Stimulated activated memory B cell treated with anti-CD40 and anti-IgM and Interleukin-4, amounts not matched to agents 10 μg/mL and 1 μg/mL and 100 μg/mL, for 72 hours (primary cell): ENCODE measurements at places on chromosomes 13 and 19.

- no peak overlapping the region for H3K4me3 ChIP-seq
- no peak overlapping the region for H3K27ac ChIP-seq
- ATAC-seq: peak; percentile 70
- H3K36me3 ChIP-seq: no peaks in the 10 kb centered on the region
- no peaks in the 10 kb centered on the region for H3K27me3 ChIP-seq
These were observed 14.7 kb downstream of the HCN2 start for GRCh38 chr19:604355-604754.

DNA sequence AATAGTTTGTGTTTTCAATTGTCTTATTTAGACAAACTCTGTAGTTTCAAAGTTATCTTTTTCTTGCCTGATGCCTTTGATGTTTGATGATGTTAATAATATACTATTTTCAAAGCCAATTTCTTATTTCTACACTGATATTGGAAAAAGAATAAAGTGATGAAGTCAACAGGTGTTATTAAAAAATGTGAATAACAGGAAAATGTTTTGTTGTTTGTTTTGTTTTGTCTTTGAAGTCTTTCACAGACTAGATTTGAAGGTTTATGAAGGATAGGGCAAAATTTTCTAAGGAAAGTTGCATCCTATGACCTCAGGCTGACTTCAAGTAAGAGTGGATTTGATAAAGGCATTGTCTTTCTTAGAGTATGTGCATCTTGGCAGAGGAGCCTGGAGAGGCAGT, 31.2 kb downstream of the ZNF790 start:
- H3K4me3 ChIP-seq: no peak overlapping the region
- no peaks in the 10 kb centered on the region for H3K27me3 ChIP-seq
- peaks cover 94% of the 10 kb centered on the region for H3K36me3 ChIP-seq
- ATAC-seq: no peak

GRCh38 chr19:44927746-44928145, 13.3 kb downstream of the APOC1 start:
- peaks cover 15% of the 10 kb centered on the region for H3K4me1 ChIP-seq
- H3K4me3 ChIP-seq: no peak overlapping the region
- peaks cover 30% of the 10 kb centered on the region for H3K27me3 ChIP-seq
- H3K36me3 ChIP-seq: no peaks in the 10 kb centered on the region
- H3K27ac ChIP-seq: no peak overlapping the region

DNA sequence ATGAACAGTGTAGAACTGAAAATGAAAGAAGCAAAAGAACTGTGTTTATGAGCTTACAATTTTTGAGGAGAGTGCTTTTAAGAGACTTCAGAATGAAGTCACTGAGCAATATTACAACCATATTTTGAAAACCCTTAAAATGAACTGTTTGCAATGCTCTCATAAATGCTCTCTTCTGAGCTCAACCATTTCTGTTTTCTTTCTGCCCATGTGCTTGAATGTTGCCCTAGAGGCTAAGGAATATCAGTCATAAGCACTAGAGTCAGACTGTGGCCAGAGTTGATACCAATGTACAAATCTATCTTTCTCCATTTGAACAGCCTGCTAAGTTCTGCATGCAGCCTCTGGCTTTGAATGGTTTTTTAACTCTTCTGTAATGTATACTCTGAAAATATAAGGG, 1092.8 kb downstream of the PCDH9 start:
- no peak overlapping the region for H3K27ac ChIP-seq
- no peaks in the 10 kb centered on the region for H3K27me3 ChIP-seq
- H3K4me3 ChIP-seq: no peak overlapping the region
- no peaks in the 10 kb centered on the region for H3K36me3 ChIP-seq
- H3K4me1 ChIP-seq: peaks cover 17% of the 10 kb centered on the region

GRCh38 chr19:47240996-47241918, 10.3 kb upstream of the BBC3 start:
- H3K36me3 ChIP-seq: no peaks in the 10 kb centered on the region
- no peak overlapping the region for H3K4me3 ChIP-seq
- H3K27me3 ChIP-seq: no peaks in the 10 kb centered on the region
- peak; percentile 56 for ATAC-seq
- H3K4me1 ChIP-seq: peaks cover 5% of the 10 kb centered on the region

- no peaks in the 10 kb centered on the region for H3K4me1 ChIP-seq
- H3K36me3 ChIP-seq: no peaks in the 10 kb centered on the region
- no peak overlapping the region for H3K4me3 ChIP-seq
- ATAC-seq: no peak
- H3K27ac ChIP-seq: no peak overlapping the region
These were observed 982.4 kb upstream of the MIR17HG start for GRCh38 chr13:90365130-90365529.

- H3K36me3 ChIP-seq: peaks cover 6% of the 10 kb centered on the region
- no peak overlapping the region for H3K4me3 ChIP-seq
- no peak for ATAC-seq
- H3K27me3 ChIP-seq: no peaks in the 10 kb centered on the region
These were observed 395.9 kb downstream of the KCNRG start for GRCh38 chr13:50410921-50411746.

DNA sequence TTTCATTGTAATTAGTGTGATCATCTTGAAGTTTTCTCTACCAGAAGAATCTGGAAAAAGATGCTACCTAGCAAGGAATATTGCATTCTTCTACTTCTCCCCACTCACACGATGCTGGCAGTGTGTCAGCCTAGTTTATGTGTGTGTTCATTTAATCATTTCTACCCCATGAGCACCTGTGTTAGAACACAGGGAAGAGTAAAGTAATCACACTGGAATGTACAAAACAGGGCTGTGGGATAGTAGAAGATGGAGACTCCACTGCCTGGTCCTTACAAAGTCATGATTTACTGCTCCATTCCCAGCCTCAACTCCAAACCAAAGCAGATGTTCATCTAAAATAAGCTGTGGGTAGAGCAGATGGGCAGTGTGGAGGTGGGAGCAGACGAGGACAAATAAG, 47.7 kb upstream of the RGCC start:
- no peak overlapping the region for H3K4me3 ChIP-seq
- H3K4me1 ChIP-seq: no peaks in the 10 kb centered on the region
- H3K36me3 ChIP-seq: no peaks in the 10 kb centered on the region
- no peak overlapping the region for H3K27ac ChIP-seq
- H3K27me3 ChIP-seq: peaks cover 25% of the 10 kb centered on the region

DNA sequence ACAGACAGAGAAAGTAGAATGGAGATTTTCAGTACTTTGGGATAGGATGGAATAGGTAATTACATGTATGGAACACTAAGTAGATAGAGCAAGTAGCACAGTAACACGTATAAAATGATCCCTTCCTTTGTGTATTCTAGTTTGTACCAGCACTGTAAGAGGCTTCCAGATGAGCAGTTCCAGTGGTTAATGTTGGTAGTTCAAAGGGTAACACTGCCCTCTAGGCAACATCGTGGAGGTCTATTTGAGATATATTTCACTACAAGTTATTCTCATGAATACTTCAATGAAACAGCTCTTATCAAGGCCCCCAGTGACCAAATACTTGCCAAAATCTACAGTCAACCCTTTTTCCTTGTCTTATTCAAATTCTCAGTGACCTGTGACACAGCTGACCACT, 13.5 kb upstream of the ZNF563 start:
- no peak overlapping the region for H3K4me3 ChIP-seq
- H3K36me3 ChIP-seq: peaks cover 48% of the 10 kb centered on the region
- no peaks in the 10 kb centered on the region for H3K27me3 ChIP-seq
- no peaks in the 10 kb centered on the region for H3K4me1 ChIP-seq

DNA sequence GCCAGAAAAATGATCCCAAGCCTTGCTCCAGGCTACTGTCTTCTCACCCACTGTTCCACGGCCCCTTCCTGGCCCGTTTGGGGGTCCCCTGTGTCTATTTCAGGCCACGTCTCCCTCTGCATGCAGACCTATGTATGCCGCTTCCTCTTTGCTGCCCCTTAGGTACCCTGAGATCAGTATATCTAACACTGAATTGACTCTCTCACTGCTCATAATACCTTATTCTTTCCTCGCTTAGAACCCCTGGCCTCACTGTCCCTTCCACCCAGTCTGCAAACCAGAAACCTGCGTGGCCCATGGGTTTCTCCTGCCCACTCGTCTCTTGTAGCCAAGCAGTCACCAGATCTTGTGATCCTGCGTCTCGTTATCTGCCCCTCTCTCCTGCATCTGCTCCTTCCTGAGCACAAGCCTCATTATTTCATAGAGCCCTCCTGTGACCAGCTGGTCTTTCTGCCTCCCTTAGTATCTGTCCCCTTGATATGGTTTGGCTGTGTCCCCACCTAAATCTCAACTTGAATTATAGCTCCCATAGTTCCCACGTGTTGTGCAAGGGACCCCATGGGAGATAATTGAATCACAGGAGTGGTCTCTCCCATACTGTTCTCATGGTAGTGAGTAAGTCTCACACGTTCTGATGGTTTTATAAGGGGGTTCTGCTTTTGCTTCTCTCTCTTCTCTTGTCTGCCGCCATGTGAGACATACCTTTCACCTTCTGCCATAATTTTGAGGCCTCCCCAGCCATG, 109.0 kb upstream of the RNF113B start:
- no peak overlapping the region for H3K4me3 ChIP-seq
- no peaks in the 10 kb centered on the region for H3K36me3 ChIP-seq
- ATAC-seq: no peak

DNA sequence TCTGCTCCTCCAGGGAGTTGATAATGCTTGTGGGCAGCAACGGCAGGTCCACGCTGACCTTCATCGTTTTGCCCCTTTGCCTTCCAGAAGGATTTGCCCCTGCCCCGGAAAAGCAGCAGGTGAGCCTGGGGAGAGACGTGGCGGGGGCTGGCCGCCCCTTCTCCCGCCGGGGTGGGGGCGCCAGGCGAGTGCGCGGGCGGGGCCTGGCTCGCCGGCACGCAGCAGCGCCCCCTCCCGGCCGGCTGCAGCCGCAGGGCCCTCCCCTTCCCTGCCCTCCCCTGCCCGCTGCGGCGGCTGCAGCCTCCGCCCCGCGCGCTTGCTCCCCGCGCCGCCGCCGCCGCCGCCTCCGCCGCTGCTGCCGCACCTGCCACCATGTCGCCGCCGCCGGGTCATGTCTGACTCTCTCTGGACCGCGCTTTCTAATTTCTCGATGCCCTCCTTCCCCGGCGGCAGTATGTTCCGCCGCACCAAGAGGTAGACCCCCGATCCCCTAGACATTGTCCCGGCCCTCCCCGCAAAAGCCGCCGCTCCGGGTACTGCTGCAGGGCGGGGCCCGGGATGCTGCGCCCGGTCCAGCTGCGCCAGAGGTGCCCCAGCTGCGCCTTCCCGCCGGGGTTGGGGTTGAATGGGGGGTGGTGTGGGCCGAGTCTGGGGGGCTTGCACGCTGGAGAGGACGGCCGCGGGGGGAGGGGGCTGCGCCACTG, at the start of gene MAST1:
Gene MAST1 (plus strand): TSS at position 334 of the 704 bp plus-strand sequence. CDS start 58 bp downstream, at position 392.
- H3K36me3 ChIP-seq: no peaks in the 10 kb centered on the region
- H3K4me1 ChIP-seq: peaks cover 40% of the 10 kb centered on the region
- peak within 1 kb of the TSS; percentile 65 for H3K4me3 ChIP-seq
- H3K27ac ChIP-seq: no peak within 1 kb of the TSS
- peak; percentile 44 for ATAC-seq

GRCh38 chr13:34474187-34474868, 467.7 kb upstream of the NBEA start:
- no peak overlapping the region for H3K27ac ChIP-seq
- no peaks in the 10 kb centered on the region for H3K36me3 ChIP-seq
- no peak for ATAC-seq
- H3K27me3 ChIP-seq: no peaks in the 10 kb centered on the region
- no peak overlapping the region for H3K4me3 ChIP-seq
- no peaks in the 10 kb centered on the region for H3K4me1 ChIP-seq

- no peaks in the 10 kb centered on the region for H3K27me3 ChIP-seq
- no peak for ATAC-seq
- no peak overlapping the region for H3K4me3 ChIP-seq
- H3K36me3 ChIP-seq: no peaks in the 10 kb centered on the region
These were observed 600.5 kb upstream of the KLHL1 start for GRCh38 chr13:70708775-70709174.

DNA sequence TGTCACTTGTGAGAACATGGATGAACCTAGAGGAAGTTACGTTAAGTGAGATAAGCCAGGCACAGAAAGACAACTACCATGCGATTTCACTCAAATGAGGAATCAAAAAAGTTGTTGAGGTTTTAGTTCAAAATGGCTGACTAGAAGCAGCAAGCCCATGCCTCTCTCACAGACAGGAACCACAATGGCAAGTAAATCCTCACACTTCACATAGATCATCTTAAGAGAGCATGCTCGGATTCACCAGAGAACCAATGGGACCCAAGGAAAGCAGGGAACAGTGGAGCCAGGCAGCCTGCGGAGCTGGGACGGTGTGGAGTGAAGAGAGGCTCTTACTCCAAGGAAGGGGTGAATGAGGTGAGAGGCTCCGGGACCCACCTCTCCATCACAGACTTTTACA, 581.0 kb downstream of the UQCRFS1 start:
- ATAC-seq: no peak
- H3K27ac ChIP-seq: no peak overlapping the region
- H3K27me3 ChIP-seq: no peaks in the 10 kb centered on the region

DNA sequence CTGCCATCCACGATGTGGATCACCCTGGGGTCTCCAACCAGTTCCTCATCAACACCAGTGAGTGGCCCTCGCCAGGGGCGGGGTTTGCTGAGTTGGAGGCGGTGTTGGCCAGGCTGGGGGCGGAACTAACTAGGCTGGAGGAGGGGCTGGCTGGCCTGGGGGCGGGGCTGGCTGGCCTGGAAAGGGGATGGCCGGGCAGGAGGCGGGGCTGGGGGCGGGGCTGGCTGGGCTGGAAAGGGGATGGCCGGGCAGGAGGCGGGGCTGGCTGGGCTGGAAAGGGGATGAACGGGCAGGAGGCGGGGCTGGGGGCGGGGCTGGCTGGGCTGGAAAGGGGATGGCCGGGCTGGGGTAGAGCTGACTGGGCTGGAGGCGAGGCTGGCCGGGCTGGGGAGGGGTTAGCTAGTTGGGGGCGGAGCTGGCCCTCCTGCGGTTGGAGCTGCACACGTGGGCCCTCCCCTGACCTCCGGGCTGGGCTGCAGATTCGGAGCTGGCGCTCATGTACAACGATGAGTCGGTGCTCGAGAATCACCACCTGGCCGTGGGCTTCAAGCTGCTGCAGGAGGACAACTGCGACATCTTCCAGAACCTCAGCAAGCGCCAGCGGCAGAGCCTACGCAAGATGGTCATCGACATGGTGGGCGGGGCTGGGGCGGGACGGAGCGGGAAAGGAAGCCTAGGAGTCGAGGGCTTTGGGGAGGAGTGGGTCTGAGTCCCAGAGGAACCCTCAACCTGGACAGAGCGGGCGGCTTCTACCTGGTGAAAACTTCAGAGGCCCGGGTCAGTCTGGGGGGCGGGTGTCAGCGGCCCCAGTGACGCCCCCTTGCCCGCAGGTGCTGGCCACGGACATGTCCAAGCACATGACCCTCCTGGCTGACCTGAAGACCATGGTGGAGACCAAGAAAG, 41.0 kb downstream of the PDE4A start:
- H3K27me3 ChIP-seq: no peaks in the 10 kb centered on the region
- H3K4me3 ChIP-seq: peak overlapping the region; percentile 53
- peak; percentile 97 for ATAC-seq
- H3K27ac ChIP-seq: no peak overlapping the region

- ATAC-seq: no peak
- H3K27ac ChIP-seq: peak overlapping the region; percentile 89
- no peaks in the 10 kb centered on the region for H3K27me3 ChIP-seq
- peak overlapping the region; percentile 83 for H3K4me3 ChIP-seq
These were observed 3.8 kb upstream of the RPL36 start for GRCh38 chr19:5686326-5686646.
